Hypothalamus (tissue), 51 donors: ENCODE measurements at places on chromosomes 4 and X.

- DNase-seq: no peak
These were observed 521.2 kb downstream of the MID1IP1 start for GRCh38 chrX:39322496-39322895.

DNA sequence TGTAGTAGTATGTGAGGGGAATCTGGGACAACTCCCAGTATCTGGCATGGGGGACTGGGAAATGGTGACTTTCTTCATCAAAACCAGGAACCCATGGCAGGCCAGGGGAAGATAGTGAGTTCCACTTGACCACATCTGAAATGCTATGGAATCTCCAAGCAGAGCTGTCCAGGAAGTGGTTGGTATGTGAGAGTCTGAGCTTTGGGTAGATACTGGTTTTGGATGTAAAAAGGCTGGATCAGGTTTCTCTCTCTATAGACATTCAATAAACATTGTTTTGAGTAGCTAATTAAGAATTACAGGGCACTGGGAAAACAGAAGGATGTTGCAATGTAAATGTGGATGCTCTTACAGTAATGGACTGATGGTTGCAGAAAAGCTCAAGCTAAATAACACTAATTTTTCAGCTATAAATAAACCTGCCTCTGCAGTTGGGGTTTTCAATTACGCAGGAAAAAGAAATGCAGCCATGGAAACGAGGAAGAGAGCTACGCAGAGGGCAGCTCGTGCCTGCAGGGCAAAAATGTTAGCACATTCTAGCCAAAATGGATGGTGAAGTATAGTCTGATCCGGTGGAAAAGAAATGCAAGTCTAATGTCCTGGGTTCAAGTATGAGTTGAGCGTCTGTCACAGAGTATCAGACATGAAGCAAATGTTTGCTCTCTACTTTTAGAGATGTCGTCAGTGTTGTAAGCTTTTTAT, 13.4 kb upstream of the CHRNA9 start:
- DNase-seq: no peak

DNA sequence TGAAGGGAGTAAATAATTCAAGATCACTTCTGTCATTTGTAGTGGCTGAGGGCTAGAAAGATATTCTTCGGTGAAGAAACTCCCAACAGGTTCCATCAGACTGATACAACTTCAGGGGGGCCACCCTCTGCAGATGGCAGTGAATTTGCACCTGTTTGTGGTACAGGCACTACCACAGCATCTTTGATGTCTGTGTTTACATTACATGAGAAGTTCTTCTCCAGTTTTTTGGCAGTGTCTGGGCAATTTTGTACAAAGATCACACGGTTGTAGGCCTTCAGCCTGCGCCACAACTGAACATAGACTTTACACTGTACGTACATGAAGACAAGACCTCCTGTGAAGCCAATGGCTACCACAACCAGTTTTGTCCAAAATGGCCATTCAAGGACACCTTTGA, 34.2 kb downstream of the TMA16 start:
- no peak for DNase-seq

GRCh38 chr4:95510145-95510544, 38.6 kb downstream of the UNC5C start:
- no peak for DNase-seq

GRCh38 chrX:41981481-41982013, 58.2 kb upstream of the CASK start:
- no peak for DNase-seq

- DNase-seq: no peak
These were observed 51.4 kb upstream of the MSANTD1 start for GRCh38 chr4:3197366-3198105.

DNA sequence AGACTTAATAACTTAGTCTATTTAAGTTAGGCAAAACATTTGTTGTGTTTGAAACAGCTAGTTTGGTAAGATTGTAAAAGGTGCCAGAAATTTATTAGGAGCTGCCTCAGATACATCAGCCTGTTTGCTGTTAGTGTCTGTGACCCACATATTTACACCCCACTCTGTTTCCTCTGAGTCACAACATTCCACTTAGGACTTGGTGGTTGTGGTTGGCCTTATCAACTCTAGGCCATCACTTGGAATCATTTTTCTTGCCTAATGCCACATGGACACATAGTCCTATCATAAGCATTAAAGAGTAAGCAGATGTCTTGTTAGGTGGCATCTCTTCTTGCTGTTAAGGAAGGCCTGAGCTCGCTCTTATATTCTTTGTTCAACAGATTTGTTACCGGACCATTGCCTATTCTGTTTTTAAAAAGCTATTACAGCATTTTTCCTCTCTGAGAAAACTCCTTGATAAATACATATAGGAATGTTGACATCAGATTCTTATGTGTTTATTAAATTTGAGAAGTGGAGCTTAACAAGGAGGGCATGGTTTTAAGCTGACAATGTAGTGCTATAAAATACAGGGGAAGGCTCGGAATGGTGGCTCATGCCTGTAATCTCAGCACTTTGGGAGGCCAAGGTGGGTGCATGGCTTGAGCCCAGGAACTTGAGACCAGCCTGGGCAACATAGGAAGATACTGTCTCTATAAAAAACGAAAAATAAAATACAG, 51.2 kb upstream of the PGRMC2 start:
- DNase-seq: no peak

DNA sequence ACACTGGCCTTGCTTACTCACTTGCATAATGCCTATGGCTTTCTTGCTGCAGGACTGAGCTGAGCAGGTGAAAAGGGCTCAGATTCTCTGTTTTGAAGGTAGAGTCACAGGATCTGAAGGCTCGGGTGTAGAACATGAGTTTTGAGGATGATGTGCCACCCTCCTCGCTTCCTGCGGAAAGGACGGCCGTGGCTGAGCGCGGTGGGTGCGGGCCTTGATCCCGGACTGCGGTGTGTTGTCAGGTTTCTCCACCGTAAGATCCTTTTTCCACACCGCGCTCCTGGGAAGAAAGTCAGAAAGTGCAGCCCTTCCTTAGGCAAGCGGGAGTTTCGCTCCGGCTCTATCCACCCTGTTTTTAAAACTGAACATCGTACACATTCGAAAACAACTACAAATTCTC, 36.2 kb downstream of the ZFP42 start:
- DNase-seq: no peak

- DNase-seq: no peak
These were observed 12.1 kb downstream of the SUPT20HL2 start for GRCh38 chrX:24301806-24302205.

- no peak for DNase-seq
These were observed 85.7 kb upstream of the ITM2A start for GRCh38 chrX:79452881-79453280.

DNA sequence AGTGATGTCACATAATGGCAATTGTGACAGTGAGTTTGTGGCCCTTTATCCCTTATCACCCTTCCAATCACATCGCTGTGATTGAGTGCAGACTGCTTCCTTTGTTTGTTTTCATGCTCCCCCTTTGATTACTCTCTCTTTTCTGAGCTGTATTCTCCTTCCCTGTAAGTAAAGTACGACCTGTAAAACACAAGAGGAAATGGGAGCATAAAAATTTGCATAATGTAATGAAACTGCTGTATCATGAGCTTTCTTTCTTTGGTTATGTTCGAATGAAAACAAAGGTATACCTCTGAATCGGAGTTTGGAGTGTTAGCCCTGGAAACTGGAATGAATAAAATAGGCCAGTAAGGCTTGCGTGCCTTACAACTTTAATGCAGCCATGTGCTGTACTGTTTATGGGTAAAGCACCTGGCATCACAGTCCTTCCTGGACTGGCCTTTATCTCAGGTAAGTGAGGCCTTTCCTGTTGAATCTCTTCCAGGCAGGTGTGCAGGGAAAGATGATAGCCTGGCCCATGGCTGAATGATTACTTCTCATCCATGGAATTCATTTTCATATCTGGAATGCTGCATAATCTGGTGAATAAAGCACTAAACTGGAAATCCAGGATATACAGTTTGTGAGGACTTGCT, 26.6 kb upstream of the HS3ST1 start:
- DNase-seq: no peak

- no peak for DNase-seq
These were observed 245.1 kb downstream of the PPP3CA start for GRCh38 chr4:101102114-101102742.

- no peak for DNase-seq
These were observed 36.7 kb upstream of the ANK2 start for GRCh38 chr4:113012786-113013185.

DNA sequence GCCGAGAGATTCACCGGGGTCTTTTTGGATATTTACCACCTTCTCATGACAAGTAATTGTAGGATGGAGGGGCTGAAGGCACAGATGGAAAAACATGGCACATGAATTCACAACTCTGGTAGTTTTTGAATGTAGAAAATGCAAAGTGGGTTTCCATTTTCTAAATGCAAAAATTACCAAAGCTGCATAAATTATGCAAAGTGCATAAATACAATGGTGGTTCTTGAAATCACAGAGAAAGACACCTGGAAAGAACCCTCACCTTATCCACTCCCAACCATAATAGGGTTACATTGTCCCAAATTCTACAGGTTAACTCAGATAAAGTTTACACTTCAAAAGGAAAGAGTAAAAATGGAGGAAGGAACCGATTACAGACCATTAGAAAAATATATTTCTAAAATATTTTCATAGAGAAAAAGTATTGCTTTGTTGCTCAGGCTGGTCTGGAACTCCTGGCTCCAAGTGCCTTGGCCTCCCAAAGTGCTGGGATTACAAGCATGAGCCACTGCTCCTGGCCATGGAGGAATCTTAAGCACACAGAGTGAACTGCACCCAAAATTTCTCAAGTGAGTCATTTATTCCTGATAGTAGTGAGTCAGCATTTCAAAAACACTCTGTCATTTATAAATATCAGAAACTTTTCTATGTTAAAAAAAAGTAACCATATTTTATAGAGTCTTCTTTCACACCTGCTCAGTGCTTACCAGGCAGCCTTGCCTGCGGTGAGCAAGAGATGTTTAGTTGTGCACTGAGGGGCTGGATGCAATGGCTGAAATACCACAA, 101.4 kb downstream of the FIP1L1 start:
- no peak for DNase-seq

DNA sequence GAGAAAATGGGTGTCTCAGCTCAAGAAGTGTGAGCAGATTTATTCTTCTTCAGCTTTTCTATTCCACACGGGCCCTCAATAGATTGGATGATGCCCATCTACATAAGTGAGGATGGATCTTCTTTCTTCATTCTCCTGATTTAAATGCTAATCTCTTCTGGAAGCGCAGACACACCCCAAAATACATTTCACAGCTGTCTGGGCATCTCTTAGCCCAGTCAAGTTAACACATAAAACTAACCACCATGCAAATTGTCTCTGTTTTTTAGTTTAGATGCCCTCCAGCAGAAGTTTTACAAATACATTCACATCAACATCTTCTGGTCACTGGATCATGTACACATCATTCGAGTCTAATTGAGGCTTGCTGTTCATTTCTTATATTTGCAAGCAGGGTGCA, 249.0 kb upstream of the VCX3A start:
- no peak for DNase-seq

GRCh38 chr4:173269280-173269679, 64.9 kb downstream of the HMGB2 start:
- no peak for DNase-seq

DNA sequence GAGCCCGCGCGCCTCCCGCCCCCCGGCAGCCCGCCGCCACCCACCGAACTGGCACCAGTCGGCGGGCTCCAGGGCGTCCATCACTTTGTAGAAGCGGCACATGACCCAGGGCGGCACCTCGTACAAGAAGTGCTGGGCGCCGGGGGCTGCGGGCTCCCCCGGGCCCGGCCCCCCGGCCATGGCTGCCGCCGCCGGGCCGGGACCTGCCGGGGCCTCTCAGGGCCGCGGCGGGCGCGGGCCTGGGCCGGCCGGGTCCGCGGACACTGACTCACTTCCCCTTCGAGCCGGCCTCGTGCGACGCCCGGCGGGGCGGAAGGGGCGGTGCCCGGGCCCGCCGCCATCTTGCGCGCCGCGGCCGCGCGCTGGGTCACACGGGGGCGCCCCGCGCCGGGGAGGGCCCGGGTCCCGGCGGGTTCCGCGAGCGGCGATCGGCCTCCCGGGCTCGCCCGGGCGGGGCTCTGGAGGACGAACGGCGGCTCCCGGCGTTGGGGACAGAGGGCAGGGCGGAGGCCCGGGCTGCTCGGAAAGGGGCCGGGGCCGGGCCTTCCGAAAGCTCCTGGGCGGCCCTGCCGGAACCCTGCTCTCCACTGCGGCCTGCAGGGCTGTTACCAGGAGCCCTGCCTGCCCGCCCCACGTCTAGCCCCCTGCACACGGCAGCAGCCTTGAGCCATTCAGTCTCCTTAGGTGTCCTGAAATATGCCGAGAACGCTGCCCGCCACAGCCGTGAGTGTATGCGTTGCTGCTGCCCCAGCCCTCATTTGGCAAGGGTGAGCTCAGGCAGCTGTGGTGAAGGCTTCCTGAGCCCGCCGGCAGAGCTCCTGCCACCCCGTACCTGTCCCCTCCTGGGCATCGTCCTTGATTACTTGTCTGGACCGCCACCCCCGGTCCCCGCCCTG, at the start of gene IRAK1:
TSS of gene IRAK1 (minus strand) at position 270 of the 896 bp plus-strand sequence. CDS start at position 180, 90 bp downstream.
- peak; percentile 16 for DNase-seq

GRCh38 chrX:1597345-1598020, 6.1 kb downstream of the AKAP17A start:
- DNase-seq: no peak

GRCh38 chr4:82352825-82353366, 20.9 kb downstream of the HNRNPD start:
- no peak for DNase-seq

DNA sequence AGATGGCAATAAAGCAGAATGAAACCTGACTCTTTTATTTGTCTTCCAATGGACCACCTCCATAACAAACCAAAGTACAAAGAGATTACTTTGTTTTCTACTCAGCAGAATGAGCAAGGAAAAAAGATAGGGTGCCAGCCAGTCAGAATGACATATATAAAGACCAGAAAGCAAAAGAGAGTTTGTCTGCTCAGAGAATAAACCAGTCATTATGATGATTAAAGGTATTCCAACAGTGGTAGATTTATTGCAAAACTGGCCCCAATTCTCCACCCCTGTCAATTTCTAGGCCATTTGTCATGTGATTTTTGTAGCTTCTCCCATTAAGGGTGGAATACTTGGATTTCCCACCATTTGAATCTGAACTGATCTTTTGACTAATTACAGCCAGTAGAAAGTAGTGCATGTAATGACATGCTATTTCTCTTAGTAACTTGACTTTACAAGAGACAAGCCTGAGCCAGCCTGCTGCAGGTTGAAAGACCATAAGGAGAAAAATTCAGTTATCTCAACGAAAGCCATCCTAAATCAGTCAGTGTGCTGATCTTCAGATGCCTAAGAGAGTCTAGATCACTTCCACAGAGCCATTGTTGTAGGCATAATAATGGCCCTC, 203.1 kb downstream of the EPHA5 start:
- no peak for DNase-seq

DNA sequence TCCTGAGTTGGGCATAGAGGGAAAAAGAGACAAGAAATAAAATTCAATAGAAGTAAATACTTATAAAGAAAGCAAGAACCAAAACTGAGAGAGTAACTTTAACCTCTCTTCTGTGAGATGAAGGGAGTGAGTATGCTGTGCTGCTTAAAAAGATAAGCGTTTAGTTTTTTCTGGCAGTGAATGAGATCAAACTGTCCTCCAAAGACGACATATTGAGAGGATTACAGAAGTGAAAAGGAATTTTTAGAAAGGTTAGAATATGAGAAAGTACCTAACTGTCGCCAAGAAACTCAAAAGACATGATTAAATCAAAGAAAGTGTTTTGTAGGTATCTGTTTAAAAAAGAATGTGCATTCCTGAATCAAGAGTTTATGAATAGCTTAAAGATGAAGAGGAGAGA, 16.0 kb downstream of the GAB1 start:
- no peak for DNase-seq
